LHCN-M2 (cell line): ENCODE measurements at places on chromosomes 6 and 20. TPM values are rescaled to one million over a fixed set of nuclear protein-coding genes. Genes with fewer than 3 reads are reported as not detected.

DNA sequence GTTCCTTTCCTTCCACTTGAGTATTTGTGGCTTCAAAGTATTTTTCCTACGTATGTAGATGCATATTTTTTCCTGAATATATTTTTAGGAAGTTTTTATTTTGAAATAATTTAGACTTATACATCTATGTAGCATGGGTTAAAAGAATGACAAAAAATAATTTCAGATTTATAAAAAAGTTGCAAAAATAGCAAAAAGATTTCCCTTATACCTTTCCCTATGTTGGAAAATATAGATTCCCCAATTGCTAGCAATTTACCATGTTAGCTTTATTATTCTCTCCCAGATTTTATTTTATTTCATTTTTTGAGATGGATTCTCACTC is 69.8 kb downstream of the SCAND1 start:
- no peak for DNase-seq

DNA sequence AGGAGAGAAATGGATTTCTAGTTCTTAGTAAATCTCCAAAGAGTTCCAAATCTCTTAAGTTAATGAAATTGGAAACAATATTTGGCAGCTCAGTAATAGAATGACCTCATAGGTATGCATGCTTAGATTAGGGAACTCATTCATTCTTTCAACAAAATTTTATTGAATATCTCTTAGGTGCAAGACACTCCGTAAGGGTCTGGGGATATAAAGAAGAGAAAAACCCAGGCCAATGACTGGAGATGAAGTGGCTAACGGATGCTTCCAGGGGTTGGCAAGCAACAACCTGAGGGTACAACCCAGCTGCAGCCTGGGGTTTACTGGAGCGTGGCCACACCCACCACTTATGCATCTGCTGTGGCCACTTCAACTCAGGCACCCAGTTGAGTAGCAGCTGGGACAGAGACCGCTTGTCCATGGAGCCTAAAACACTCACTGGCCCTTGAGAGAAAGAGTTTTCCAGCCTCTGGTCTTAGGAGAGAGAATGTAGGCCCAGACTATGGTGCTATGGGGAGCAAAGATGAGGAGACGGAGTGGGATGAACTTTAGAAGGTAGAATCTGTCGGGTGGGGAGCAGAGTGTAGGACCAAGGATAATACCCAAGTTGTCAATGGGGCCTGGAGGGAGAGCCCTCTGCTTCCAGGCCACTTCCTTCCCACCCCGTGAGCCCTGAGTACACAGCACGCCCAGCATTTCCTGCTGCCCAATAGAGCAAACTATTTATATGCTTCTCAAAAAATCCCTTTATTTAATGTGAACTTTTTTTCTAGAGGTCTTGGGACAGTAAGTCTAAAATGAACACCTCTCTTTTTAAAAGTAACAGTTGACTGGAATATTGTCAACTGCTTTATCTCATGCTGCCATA is 46.8 kb upstream of the PXDC1 start:
- DNase-seq, result peak; percentile 62

- DNase-seq, result peak; percentile 62
Observed at GRCh38 chr6:21679761-21680265, 86.3 kb downstream of the SOX4 start.

GRCh38 chr6:144447472-144447871 is 162.3 kb downstream of the UTRN start:
- DNase-seq, result peak; percentile 60

Gene TMEM74B
- total RNA-seq, result 0.13 TPM in 1 of 2 replicates, not detected in the other
